Cardiac muscle cell (in vitro differentiated cells and primary cell): ENCODE measurements at places on chromosomes 3 and 15.

DNA sequence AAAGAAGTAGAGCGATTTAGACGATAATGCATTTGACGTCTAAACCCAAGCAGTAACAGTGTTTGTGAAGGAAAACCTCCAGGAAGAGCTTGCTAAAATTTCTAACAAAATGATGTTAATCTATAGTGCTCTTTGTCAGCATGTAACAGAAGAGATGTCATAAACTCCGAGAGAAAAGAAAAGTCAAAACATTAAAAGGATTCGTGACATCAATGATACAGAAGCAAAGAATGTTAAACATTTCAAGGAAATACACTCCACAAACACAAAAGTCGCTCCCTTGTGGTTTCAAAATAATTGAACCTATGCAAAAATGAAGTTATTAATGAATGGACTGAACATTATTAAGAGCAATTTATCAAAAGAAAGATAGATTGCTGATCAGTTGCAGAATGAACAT, 27.9 kb downstream of the AADAC start:
- DNase-seq = no peak

DNA sequence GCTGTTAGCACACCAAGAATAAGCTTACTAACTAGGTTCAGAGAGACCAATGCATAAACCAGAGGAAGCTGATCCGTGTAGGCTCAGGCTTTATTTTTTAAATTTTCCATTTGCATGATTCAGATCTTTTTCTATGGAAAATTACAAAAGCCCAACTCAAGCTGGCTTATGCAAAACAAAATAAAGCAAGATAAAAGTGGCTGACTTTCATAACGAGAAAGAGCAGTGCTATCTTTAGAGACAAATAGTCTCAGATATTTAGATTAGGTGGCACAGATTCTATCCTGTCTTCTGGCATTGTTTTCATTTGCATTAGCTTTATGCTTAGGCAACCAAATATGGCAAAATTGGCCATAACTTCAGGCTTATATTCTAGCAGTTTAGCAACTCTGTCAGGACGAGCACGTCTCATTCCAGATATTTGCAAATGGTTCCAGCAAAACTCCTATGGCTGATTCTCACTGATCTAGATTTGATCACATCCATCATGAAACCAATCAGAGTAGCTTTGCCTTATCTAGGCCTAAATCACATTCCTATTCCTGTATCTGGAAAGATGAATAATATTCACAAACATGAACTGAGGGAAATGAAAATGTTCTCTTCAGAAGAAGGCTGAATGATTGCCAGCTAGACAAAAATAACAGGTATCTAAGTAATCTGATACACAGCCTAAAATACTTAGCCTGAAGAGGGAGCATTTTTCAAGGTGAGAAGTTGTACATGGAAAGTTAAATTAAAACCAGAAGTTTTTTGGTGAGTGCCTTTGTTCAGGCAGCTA, 216.4 kb upstream of the DPPA4 start:
- no peak for DNase-seq

- DNase-seq = no peak
Observed at GRCh38 chr3:143172062-143172794, 52.7 kb downstream of the CHST2 start.

- no peak for DNase-seq
Observed at GRCh38 chr15:59711451-59712243, 22.5 kb upstream of the BNIP2 start.

- no peak for DNase-seq
Observed at GRCh38 chr15:61712129-61712759, 348.0 kb downstream of the VPS13C start.

DNA sequence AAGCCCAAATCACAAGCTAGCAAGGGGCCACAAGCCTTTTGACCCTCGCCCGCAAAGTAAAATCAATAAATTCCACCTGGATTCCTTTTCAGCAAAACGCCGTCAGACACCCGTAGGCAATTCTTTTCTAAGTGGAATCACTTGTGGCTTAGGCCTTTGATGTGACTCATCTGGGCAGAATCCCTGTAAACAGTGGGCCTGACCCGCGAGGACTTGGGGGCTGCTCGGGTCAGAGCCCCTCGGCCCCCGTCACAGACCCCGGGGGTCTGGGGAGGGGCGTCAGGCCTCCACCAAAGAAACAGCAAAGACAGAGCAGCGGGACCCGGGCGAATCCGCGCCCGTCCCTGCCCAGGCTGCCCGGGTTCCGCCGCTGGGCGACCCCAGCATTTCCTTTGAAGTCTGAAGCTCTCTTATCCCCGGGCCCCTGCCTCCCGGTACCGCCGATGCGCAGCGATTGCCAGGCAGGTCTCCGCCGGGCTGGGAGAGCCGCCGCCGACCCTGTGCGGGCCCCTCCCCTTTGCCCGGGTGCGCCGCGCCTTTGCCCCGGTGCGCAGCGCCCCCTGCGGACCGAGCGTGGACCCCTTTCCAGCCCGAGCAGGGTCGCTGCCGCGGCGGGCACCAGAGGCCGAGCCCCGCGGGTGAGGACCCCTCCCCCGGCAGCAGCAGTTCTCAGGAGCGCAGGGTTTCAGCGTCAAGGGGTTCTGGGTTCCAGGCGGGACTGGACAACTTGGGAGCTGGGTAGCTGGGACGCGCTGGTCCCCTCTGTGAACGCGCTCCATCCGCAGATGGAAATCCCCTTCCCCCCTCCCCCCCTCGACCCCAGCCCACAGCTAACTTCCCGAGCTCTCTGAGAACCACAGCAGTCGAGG, 178.3 kb downstream of the UACA start:
- peak; percentile 69 for DNase-seq

DNA sequence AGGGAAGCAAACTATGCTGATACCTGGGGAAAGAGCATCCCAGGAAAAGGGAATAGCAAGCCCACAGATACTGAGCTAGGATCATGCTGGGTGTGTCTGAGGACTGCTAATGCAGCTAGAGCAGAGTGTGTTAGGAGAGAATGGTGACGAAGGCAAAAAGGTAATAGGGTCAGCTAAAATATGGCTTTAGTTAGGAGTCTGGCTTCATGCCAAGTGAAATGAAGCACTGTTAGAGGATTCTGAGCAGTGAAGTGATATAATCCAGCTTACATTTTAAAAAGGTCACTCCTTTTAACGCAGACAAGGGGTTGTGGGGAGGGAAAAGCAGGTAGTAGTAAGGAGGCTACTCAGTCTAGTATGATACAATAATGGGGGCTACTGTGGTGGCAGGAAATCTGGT, 30.4 kb downstream of the SECISBP2L start:
- no peak for DNase-seq

DNA sequence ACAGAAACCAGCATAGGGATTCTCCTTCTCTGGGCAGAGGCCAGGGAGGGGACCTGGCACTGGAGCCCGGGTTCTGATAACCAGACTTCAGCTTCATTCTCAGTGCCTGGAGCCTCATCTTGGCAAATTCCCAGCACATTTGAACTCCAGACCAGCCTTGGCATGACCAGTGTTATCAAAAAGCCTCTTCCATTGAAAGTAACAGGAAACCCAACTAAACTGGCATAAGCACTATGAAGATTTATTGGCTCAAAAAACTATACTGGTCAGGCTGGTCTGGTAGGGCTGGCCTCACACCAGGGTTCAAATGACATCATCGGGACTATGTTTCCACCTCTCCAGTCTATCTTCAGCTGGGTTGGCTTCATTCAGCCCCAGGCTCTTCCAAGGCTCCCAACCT, 48.1 kb upstream of the THUMPD3 start:
- no peak for DNase-seq

GRCh38 chr3:129595544-129596193, 10.8 kb downstream of the PLXND1 start:
- DNase-seq = no peak

GRCh38 chr15:94277485-94277884, 46.1 kb downstream of the MCTP2 start:
- DNase-seq = no peak

DNA sequence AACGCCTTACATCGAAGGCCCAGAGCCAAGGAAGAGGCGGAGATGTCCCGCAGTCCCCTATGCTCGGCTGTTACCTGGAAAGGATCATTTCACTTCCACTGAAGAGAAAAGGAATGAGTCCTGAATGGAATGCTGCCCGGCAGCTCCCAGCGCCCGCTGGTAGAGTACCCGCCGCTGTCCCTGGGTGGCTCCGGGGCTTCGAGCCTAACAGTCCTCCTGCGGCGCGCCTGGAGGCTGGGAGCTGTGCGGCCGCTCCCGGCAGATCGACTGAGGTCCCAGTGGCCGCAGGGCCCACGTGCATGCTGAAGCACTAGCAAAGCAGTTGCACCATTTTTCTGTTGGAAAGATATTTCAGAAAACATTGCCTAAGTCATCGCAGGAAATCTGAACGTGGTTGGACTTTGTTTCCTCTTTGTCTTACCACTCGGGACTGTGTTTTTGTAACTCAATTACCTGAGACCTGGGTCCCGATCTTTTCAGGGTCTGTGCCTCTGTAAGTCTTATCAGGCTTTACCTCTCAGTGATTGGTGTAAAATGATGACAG, 984 bp downstream of the RNU6-1 start:
- DNase-seq = peak; percentile 69

DNA sequence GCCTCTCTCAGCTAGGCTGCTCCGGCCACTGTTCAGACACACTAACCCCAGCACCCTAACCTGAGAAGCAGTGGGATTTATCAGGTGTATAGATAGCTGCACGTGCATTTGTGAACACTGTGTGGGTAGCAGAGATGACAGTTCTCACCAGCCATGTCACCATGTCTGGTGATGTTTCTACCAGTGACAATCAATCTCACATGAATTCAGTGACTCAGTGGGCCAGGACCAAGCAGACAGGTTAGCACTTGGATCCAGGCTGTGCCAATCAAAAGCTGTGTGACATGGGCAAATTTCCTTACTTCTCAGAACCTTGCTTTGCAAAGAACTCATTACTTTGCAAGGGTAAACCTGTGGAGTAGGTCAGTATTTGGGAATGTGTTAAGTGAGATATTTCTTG, 65.3 kb upstream of the GATM start:
- DNase-seq = no peak

- no peak for DNase-seq
Observed at GRCh38 chr3:8757551-8758518, 11.6 kb downstream of the OXTR start.

DNA sequence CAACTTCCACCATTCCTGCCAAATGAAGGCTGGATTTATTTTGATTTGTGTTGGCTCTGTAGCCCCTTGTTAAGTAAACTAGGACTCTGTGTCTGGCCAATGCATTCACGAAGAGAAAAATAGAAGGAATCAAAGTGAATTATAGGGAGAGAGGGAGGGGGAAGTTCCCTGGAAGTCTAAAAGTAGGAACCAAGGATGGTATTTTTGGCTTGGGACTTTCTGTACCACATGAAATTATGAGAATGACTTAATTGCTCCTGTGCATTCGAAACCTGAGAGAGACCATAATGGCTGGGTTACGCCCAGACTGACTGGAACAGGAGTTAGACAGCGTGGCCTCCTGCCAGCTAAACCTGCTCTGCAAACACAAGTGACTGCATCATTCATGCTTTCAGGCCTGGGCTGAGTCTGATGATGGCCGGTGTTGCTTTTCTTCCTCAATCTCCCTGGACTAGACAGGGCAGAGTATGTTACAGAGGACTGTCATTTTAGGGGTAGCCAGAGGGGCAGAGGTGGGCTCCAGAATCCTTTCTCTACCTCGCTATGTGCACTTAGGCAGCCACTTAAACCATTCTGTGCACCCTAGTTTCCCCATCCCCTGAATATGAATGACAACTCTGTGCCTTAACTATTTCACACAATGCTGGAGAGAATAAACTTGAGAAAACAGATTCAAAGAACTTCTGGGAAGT, 58.9 kb downstream of the MYO1E start:
- no peak for DNase-seq

GRCh38 chr3:152910966-152911365, 76.0 kb downstream of the P2RY1 start:
- no peak for DNase-seq

DNA sequence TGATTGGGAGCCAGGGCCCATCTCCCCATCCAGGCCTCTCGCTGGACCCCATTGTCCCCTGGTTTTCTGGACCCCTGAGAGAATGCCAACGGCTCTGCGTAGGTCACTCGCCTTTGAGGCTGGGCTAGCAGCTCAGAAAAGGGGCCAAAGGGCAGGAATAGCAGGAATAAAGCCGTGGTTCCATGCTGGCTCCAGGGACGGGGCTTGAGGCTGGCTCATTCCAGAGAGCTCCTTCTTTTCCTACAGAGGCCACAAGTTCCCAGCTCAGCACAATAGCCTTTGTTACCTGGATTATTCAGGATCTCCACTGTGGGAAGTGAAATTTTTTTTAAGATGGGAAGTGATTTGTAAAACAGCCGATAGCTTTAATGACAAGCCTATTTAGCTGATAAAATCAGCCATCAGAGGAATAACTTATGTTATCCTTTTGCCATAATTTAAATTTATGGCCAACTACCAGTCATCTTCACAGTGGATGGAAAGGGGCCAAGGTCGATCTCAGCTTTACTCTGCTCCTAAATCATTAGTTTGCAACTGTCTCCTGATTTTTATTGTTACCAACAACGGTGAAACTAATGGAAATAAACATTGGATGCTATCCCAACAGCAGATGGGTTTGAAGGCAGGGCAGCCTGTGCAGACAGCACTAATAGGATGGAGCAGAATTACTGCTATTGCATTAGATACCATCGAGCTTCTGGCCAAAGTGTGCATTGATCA, 124.3 kb downstream of the TMEM266 start:
- no peak for DNase-seq

- DNase-seq = no peak
Observed at GRCh38 chr3:87414271-87414670, 137.9 kb upstream of the POU1F1 start.

GRCh38 chr15:40115670-40116093, 7.0 kb upstream of the BMF start:
- no peak for DNase-seq
